ENCODE measurements at places on chromosomes 2 and 18.

DNA sequence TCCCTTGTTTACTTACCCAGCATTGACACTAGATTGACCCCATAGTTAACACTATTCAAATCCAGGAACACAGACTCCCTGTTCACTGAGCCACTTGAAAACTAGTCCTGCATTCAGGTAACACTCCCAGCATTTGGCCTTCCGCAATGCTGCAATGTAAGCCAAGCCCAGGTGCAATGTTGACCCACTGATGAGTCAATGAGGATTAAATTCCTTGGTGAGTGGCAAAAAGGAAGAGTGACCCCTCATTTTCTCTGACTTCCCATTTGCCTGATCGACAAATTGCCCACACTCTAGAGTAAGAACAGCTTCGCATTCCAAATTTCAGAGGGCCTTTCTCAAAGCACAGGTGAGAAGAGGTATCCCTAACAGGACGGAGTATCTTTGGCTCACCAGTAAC is 251.9 kb downstream of the FBXO15 start:
- peak; percentile 47 for DNase-seq

DNA sequence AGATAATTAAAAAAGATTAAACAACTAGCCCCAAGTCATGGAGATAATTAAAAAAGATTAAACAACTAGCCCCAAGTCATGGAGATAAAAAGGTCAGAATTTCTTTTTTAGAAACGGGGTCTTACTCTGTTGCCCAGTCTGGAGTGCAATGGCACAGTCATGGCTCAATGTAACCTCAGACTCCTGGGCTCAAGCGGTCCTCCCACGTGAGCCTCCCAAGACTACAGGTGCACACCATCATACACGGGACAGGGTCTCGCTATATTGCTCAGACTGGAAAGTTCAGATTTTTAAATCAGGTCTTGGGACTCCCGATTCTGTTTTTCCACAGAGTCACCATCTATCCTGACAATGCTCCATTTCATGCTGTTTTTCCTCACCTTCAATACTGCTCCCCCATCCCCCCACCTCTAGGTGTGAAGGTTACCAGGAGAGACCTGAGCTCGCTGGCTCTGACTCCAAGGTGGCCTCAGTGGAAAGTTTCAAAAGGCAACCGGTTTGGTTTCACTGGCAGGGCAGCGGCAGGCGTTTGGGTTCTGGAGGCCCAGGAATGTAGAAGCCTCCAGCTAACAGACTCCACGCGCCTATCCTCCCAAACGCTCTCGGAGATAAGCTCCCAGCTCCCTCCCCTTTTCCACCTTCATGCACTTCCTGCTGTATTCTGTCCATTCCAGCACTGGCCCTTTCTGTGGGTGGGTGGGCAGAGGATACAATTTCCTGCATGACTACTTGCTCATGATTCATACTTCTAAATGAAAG is 2.9 kb upstream of the SEMA4C start:
- DNase-seq = no peak

GRCh38 chr2:207037896-207038295 is 98.6 kb downstream of the CPO start:
- no peak for DNase-seq

GRCh38 chr2:60303680-60304079 is 249.8 kb downstream of the BCL11A start:
- no peak for DNase-seq

- DNase-seq = no peak
Measured at GRCh38 chr2:231127936-231128335, 3.1 kb upstream of the HTR2B start.

GRCh38 chr2:209380293-209380692 is 43.6 kb upstream of the MAP2 start:
- peak; percentile 47 for DNase-seq

DNA sequence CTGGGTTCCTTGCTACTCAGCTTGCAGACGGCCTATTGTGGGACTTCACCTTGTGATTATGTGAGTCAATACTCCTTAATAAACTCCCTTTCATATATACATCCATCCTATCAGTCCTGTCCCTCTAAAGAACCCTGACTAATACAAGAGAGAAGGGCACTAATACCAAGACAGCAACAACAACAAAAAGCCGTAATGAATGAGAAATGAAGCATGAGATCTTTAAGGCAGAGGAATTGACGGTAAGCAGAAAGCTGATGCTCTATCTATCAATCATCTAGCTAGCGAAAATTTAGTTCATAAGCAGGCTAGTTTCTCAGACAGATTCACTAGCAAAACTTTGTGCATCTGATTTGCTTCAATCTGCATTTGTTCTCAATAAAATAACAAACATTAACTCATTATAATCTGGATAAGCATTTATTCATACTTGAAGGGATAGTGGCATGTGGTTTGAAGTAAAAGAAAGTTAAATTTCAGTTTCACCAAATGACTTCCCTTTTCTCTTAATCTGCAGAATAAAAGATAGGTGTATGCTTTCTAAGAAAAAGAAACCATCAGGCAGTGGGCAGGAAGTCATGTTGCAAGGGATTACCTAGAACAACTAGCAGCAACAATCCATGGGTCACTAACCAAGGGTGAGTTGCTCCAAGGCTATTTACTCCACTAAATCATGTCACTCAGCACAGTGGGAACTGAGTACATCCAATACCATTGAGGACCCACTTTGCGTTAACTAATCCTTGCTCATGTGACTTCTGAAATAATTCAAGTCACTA is 376.5 kb downstream of the TMEM182 start:
- no peak for DNase-seq

DNA sequence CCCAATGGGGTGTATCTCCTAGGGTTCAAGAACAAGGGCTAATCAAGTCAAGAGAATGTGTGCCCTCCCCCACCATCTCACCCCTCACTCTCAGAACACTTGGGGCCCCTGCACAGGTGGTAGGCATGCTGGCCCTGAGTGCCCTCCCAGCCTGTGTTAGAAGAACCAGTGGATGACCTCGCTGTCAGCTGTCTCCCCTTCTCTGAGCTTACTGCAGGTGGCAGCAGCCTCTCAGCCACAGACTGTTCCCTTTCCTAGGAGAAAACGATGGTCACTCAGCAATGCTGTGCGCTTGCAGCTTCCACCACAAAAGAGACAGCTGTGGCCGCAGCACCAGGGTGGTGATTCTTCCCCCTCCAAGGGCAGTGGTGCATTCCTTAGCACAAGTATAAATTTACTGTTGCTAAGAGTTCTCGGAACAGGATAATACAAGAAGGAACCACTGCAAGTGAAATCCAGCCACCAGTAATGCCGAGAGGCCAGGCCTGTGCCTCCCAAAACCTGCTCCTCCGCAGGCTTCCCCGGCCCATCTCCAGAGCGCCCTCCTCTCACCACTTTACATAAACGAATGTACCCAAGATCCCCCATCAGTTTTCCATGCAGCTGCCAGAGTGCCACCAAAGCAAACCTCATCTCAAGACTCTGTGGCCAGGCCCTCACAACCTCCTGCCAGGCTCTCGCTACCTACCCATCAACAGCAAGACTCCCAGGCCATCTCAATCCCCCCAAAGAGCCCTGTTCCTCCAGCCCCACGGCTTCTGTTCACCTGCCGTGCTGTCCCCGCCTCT is 935 bp upstream of the RAMP1 start:
- DNase-seq = peak; percentile 84

GRCh38 chr2:192026059-192026824 is 168.5 kb downstream of the TMEFF2 start:
- DNase-seq = no peak

- peak; percentile 81 for DNase-seq
Measured at GRCh38 chr2:177618255-177619253, 226.0 kb downstream of the AGPS start.

DNA sequence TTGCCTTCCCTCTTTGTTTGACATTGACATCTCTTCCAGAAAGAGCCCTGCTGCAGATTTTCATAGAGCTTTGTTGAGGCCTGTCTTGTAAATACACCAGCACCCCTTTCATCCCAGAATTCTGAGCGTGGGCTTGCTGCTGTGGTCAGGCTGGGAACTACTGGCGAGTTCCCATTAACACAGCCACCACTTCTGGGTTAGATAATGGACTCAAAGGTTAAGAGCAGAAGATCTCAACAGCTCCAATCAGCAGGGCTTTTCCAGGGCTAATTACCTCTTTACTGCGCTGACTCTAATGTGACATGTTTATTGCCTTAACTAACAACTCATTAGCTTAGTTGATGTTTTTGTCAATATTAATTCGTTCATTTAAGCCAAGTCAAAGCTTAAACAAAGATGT is 235.9 kb upstream of the BOD1L2 start:
- DNase-seq = peak; percentile 96

DNA sequence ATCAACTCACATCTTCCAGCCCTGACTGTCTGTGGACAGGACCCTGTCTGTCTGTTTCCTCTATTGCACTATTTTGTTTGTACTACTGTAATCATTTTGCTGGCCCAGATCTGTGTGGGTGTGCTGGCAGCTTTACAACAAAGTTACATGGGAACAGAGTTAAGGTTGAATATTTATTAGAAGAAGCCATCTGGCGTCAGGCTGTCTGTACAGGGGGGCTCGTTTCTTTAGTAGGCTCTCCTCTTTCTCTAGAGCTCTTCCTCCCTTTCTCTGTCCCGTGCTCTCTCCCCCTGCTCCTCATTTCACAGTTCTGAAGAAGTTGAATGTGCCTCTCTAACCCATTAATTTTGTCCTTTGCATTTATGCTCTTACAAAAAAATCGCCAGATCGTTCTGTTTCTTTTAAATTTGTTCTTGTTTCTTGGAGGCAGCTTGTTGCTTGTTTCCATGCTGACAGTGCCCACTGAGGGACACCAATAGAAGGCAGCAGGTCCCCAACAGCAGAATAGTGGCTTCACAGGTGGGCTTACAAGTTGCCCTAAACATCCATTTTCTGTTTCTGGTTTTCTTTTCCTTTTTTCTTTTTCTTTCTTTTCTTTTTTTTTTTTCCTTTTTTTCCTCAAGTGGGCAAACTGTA is 315.2 kb upstream of the ZEB2 start:
- no peak for DNase-seq

DNA sequence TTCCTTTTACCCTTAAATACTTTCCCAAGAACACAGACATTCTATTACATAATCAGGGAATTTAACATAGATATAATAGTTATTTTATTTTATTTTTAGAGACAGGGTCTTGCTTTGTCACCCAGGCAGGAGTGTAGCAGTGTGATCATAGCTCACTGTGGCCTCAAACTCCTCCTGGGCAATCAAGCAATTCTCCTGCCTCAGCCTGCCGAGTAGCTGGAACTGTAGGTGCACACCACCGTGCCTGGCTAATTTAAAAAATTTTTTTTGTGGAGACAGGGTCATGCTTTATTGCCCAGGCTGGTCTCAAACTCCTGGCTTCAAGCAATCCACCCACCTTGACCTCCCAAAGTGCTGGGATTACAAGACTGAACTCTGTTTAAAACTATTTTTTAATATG is 45.6 kb downstream of the SLC4A1AP start:
- no peak for DNase-seq

- DNase-seq = no peak
Measured at GRCh38 chr2:180970016-180970415, 10.4 kb upstream of the UBE2E3 start.

DNA sequence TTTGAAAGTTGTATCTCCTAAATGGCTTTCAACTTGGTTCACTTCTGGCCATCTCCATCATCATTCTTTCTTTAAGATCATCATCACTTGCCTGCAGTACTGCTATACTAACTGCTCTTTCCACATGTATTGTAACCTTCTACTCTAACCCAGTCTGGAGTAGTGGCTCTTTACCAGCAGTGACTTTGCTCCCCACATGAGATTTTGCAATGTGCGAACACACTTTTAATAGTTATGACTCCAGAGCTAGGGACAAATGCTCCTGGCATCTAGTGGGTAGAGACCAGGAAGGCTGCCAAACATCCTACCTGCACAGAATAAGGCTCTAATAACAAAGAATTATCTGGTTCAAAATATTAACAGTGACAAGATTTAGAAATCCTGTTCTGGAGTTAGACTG is 243.8 kb downstream of the XIRP2 start:
- DNase-seq = no peak

- DNase-seq = no peak
Measured at GRCh38 chr2:213199871-213200270, 48.5 kb upstream of the IKZF2 start.

GRCh38 chr2:235300368-235301201 is 193.3 kb upstream of the AGAP1 start:
- DNase-seq = no peak

DNA sequence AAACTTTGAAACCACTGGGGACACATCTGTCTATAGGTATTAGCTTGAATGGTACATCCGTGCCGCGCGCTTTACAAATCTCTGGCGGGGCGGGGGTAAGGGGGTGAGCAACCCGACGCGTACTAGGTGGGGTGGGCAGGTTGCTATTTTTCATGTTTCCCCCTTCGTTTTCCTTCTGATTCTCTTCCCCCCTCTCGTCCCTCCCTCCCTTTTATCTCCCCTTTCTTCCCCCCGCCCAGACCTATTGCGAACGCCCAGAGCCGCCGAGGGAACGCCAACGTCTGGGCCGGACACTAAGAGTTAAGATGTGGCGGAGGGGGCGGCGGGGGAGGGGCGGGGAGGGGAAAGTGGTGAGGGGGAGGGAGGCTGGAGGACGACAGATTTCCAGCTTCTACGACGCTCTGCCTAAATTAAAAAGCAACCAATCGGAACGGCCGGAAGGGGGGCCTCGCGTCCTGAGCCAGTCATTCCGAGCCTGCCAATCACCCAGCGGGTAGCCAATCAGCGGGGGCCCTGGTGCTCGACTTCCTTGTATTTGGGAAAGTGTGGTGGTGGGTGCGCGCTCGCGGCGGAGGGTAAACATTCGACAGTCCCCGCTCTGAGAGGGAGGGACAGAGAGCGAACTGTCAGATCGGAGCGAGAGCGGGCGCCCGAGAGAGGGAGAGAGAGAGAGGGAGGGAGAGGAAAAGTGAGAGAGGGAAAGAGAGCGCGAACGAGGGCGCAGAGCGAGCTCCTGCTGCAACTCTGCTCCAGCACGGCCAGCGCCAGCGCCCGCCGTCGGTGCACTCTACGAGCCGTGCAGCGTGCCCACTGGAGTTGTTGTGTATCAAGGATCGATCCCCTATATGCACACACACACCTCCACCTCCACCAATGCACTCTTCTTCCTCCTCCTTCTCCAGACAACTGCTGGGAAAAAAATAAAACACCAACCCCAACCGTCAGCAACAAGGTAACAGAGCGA is at the start of gene POU3F3:
TSS of gene POU3F3 (plus strand) at position 582 of the 964 bp plus-strand sequence. CDS start 1,396 bp downstream, outside the sequence.
- peak; percentile 83 for DNase-seq

- DNase-seq = no peak
Measured at GRCh38 chr18:36089001-36089400, 21.6 kb upstream of the RPRD1A start.

DNA sequence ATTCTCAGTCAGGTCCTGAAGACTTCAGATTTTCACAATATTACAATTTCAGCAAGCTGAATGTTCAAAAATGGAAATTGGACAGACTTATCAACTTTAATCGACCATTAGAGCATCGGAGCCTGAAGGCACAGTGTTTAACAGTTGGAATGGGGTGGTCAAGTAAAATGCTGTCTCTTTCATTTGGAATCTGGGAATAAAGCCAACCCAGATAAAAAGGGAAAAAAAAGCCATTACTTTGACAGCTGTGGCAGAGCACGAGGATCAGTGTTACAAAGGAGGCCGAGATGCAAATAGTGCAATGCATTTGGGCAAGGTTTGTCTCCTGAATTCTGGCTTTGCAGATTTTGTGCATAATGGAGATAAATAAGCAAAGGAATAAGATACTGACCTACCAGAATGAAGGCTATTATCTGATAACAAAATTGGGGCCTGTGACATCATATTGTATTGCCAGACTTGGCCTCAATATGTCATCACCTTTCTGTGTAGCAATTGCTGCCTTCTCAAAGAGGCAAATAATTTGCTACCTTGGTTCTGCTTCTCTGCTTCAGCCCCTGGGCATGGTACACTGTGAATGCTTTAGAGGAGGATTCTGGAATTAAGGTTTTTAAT is 277.5 kb upstream of the KLHL29 start:
- DNase-seq = no peak

- DNase-seq = no peak
Measured at GRCh38 chr2:147173189-147173581, 671.6 kb upstream of the ACVR2A start.
